ENCODE measurements at places on chromosomes 2 and 18.

GRCh38 chr2:19673213-19673791 lies 228.5 kb downstream of the TTC32 start:
- DNase-seq = no peak

GRCh38 chr2:109437325-109438090 lies 176.3 kb downstream of the SEPTIN10 start:
- DNase-seq = no peak

GRCh38 chr18:56028514-56028913 lies 440.5 kb upstream of the TCF4 start:
- DNase-seq = no peak

DNA sequence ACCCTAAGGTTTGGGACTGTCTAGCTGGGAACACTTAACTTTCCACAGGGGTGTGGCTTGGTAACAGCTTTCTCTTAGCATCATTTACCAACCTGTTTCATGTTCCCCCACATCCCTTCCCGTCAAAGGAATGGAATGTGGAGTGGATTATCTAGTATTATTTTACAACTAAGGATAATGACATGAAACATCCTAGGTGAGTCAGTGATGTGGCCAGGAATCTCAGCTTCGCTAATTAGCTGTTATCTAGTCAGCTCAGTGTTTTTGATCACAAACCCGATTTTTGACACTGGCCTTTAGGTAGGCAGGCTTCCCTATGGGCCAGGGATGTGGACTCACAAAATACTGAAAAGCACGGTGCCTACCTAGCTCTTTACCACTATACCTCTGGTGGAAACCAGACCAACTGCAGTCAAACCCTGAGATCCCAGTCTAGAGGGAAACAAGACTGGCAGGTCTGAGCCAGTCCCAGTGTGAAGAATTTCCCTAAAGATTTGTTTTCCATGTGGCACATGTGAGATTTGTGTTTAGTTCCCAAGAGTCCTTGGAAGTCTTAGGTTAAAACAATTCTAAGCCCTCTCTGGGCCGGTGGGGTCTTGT lies 2.8 kb upstream of the NRP2 start:
- DNase-seq = no peak

- no peak for DNase-seq
Measured at GRCh38 chr2:240259924-240260529, 119.6 kb upstream of the OTOS start.

- DNase-seq = no peak
Measured at GRCh38 chr2:219628986-219629901, 1.8 kb downstream of the SLC4A3 start.

DNA sequence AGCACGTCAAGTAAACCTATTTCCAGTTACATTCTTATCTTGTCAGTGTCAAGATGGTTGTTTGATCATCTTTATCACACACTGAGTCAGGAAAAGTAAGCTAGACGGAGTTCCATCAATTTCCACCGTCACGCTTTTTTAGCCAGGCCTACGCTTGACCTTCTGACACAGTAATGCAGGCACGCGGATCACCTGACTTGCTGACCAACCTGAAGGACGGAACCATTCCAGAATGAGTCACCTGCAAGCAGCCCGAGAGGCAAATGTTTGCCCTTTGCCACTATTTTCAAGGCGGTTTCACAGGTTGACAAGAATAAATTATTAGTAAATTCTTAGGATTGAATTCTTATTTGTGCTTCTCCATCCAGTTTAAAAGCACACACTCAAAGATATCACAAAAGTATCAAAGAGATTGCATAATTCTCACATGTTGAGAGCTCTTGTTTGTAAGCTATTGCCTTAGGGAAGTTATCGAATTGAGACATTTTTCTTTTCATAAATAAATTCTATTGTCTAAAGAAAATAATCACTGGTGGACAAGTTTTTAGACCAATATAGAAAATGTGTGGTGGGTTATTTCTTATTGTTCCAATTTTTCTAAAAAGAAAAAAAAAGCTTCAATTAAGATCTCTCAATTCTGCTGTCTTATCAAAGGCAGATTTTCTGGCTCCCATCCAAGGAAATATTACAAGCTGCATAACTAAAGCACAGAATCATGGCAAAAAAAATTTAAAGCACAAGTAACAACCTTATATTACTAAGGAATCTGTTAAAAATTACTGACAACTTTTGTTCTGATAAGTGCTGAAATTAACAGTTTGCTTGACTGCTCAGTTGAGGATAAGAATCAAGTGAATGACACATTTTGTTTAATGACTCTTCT lies 31.9 kb downstream of the UXS1 start:
- no peak for DNase-seq

GRCh38 chr2:176818617-176819016 lies 394.0 kb upstream of the HNRNPA3 start:
- no peak for DNase-seq

GRCh38 chr2:26573241-26573925 lies 67.8 kb downstream of the CIB4 start:
- no peak for DNase-seq

GRCh38 chr18:51070545-51070944 lies 40.5 kb downstream of the SMAD4 start:
- no peak for DNase-seq
